ENCODE measurements at places on chromosomes 2 and 18.

DNA sequence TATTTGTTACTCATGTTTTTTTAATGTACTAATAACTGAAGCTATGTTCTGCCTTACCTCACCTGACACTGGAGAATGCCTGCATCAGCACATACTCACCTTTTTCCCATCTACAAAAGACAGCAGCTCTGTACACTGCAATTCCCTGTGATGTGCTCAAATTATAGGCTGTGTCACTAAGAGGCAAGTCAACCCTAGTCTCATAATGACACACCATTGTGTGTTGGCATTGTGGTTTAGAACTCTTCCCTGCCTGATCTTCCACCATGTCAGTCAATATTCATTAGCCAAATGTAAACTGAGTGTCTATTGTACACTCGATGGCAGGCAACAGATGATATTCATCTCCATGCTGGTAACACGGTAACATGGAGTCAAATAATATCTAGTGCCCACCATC is 332.1 kb upstream of the TCF4 start:
- no peak for DNase-seq

GRCh38 chr18:21194871-21195771 is 46.9 kb upstream of the GREB1L start:
- DNase-seq = no peak

DNA sequence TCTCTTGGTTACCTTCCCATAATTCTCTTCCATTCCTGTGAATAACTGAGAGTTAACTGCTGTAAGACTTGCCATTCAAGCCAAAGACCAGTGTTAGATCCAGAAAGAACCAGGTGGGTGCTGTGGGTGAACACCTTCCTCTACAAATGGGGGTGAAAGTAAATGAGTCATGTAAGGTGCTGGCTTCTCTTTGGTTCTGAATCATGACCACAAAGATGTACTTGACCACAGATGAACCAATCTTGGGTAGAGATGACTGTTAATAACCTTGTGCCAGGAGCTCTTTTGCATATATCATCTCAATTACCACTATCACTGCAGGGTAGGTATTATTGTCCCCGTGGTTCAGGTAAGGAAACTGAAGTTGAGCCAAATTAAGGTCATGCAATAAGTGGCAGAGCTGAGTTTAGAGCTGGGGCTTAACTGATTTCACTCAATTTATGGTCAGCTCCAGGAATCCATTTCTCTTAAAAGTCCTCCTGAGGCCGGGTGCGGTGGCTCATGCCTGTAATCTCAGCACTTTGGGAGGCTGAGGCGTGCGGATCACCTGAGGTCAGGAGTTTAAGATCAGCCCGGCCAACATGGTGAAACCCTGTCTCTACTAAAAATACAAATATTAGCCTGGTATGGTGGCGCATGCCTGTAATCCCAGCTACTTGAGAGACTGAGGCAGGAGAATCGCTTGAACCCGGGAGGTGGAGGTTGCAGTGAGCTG is 244.9 kb upstream of the CXCR4 start:
- DNase-seq = no peak

- no peak for DNase-seq
Observed at GRCh38 chr2:237877576-237878307, 18.3 kb downstream of the RAMP1 start.

- no peak for DNase-seq
Observed at GRCh38 chr2:151200844-151201243, 60.8 kb downstream of the RBM43 start.

- DNase-seq = no peak
Observed at GRCh38 chr2:204021290-204022081, 84.9 kb downstream of the ICOS start.

- DNase-seq = no peak
Observed at GRCh38 chr2:198700319-198700718, 757.4 kb downstream of the SATB2 start.

- DNase-seq = no peak
Observed at GRCh38 chr2:86542814-86543213, 20.4 kb downstream of the CHMP3 start.

DNA sequence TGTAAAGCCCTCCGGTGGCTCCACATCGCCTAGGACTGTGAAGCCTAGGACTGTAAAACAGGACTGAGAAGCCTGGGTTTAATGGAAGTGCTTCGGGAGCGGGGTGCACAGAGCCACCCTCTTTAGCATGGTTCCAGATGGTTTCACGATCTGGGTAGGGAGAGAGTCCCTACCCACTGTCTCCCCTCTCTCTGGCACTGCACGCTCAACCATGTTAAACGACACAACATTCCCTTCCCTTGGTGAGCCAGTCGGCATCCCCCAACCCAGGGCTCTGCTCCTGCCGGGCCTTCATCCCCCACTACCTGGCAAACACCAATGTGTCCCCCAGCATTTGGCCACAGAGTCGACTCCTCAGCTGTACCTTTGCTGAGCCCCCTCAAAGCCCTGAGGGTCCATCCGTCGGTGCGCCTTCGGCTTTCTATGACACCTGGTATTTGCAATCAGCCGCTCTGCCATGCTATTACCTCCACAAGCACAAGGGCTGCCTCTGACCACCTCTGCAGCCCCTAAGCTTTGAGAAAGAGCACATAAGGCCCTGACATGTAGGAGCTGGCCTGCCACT is 1.1 kb downstream of the COPS9 start:
- DNase-seq = no peak

DNA sequence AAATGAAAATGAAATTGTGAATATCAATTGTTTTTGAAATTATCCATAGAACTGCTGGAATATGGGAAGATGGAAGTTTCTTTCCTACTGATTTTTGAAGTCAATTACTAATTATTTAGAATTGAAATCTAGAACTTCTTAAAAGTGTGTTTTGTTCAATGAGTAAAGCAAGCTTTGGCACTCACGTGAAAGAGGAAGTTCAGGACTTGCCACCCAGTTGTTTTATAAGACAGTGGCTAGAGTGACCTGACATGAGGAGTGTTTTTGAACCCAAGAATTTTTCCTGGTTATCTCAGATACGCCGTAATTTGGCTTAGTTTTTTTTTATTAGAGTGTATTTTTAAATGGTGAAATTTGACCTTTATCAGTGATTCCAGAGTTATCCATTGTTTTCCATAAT is 3.5 kb downstream of the MXD1 start:
- DNase-seq = no peak

Measured in activated CD4-positive, alpha-beta T cell treated with anti-CD3 and anti-CD28 coated beads for 4 hours (primary cell).